ENCODE measurements at places on chromosomes 3 and 15.

GRCh38 chr3:107884719-107885460 is 205.9 kb downstream of the CD47 start:
- no peak for DNase-seq

GRCh38 chr3:156359368-156359767 is 195.5 kb downstream of the SSR3 start:
- DNase-seq: no peak

GRCh38 chr3:184552296-184552695 is 9.3 kb upstream of the EPHB3 start:
- no peak for DNase-seq

DNA sequence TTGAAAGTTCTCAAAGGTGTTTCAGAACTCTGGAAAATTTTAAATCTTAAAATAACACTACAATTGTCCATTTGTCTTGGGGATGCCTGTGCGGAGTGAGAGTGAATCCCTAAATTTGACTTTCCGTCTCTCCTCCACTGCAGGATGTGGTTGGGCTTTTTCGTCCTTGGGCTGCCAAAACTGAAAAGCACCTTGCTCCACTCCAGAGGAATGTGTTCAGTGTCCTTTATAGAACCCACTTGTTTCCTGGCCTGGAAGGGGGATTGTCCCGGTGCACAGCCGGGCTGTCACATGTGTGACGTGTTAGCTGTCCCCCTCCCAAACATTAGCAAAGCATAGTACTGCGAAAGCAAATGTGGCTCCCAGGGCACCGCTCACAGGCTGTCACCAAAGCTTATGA is 69.6 kb upstream of the ATP10A start:
- no peak for DNase-seq

GRCh38 chr3:12135029-12135657 is 23.6 kb downstream of the TIMP4 start:
- DNase-seq: peak; percentile 75

- DNase-seq: no peak
Measured at GRCh38 chr3:145648396-145648795, 512.6 kb downstream of the PLOD2 start.

GRCh38 chr15:82165948-82166376 is 96.6 kb downstream of the EFL1 start:
- no peak for DNase-seq

DNA sequence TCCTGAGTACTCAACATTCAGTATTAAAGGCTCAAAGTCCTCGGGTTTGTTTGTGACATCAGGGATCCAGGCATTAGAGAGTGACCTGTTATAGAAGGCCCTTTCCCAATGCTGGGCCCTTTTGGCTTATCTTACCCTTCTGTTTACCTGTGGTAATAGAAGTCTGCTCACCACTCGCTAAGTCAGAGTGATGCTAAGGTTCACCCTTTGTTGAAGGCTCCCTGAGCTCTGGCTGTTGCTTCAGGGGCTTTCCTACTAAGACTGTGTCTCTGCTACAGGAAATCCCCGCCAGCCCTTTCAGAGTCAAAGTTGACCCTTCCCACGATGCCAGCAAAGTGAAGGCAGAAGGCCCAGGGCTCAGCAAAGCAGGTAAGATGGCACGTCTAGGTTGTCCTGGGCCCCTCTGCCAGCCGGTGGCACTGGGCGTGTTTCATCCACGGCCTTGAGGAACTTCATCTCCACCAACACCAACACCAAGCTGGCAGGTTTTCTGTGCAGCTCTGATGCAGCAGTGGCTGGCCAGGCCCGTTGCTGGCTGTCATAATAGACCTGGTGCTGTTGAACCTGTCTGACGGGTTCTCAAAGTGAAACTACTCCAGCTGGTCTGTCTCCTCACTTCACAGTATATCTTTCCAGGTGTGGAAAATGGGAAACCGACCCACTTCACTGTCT is 99.1 kb downstream of the DNASE1L3 start:
- no peak for DNase-seq

- peak; percentile 75 for DNase-seq
Measured at GRCh38 chr3:46214751-46215352, 6.7 kb upstream of the CCR1 start.

- DNase-seq: no peak
Measured at GRCh38 chr3:89847955-89848354, 740.5 kb downstream of the EPHA3 start.

DNA sequence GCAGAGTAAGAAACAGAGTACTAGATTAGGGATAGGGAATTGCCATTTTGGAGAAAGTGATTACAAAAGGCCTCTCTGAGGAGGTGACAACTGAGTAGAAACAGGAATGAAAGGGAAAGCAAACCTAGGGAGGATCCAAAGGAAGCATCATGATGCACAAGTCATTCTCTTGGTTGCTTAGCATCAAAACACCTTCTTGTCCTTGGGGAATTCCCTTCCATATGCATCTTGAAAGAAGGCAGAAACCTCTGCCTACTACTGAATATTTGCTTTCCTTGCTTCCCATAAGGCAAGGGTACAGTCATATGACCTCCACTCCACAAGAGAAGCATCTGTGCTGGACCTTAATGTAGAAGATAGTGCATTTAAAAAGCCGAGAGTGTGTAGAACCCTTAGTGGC is 24.1 kb downstream of the GABPB1 start:
- no peak for DNase-seq

DNA sequence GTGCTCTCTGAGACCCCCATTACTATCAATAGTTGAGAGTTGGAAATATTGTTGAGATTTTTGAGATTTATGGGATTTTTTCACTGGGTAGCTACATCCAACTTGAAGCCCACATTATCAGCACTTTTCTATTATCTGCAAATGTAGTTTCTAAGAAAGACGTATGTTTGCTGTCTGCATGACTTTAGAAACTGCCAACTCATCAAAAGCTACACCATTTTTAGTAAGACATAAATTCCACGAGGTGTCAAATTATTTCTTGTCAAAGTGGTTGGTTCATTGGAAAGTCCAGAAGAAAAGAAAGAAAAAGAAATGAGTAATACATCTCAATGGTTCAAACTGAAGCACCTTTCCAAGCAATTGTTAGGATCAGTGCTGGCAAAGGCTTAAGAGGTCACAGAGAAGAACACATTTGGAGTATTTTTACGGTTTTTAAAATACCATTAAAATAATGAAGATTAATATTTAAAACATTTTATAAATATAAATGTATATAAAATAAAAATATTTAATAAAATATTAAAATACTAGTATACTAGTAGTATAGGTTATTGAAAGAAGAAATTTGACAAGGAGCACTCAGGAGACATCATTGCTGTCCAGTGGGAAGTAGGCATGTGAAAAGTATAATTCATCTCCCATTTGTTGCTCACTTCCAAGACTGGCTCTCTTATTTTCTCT is 463.5 kb downstream of the TAFA4 start:
- no peak for DNase-seq

DNA sequence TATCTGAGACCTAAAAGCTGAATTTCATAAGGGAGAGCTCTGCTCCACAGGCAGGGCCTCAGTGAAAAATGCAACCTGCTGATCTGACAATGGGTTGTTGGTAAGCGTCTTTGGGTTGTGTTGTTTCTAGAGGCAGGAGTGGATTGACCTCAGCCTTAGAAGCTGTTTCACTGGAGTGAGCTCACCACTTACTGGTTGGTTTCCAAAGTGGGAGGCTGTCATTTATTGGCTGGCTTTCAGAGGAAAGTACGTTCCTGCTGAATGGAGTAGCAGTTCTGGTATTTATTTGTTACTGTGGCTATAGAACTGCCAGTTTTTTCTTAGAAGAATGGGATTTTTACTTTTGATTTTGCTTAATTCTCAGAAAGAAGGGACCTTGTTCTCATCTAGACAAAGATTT is 29.3 kb upstream of the COL6A5 start:
- no peak for DNase-seq

DNA sequence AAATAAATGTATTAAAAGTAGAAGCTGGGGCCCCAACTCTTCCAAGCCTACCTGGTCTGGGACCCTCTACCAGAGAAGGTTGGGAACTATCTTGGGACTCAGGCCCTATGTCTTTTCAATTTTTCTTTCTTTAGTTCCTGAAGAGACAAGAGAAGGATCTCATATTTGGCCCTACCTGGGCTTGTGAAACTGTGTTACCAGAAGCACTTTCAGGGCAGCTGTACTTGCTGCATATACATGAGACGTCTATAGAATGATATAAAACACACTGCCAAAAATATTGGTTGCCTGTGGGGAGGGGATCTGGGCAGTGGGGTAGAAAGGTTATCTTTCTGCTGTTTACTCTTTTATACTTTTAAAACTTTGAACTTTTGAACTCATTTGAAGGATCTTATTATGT is 604 bp upstream of the EPB42 start:
- DNase-seq: peak; percentile 78

GRCh38 chr15:67564021-67564967 is 21.8 kb downstream of the MAP2K5 start:
- no peak for DNase-seq

GRCh38 chr3:46010519-46011113 is 15.0 kb upstream of the FYCO1 start:
- no peak for DNase-seq

GRCh38 chr15:88274553-88275460 is 18.3 kb upstream of the NTRK3 start:
- peak; percentile 67 for DNase-seq

DNA sequence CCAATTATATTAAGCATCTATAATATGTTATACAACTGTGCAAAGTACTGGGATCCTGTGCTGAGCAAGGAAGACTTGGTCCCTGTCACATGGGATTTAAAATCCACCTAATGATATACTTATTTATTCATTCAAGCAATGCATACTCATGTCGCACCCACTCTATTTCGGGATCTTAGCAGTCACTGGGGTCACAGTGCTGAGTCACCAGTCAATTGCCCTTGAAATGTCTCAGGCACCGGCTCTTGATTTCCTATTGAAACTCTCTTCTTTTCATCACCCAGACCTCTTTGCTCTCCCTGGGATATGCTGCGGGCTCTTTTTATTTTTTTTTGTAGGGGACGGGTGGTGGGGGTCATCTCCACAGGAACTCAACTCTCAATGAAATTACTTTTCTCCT is 194.5 kb upstream of the GAP43 start:
- DNase-seq: no peak

- no peak for DNase-seq
Measured at GRCh38 chr3:176378789-176379188, 818.5 kb downstream of the TBL1XR1 start.

DNA sequence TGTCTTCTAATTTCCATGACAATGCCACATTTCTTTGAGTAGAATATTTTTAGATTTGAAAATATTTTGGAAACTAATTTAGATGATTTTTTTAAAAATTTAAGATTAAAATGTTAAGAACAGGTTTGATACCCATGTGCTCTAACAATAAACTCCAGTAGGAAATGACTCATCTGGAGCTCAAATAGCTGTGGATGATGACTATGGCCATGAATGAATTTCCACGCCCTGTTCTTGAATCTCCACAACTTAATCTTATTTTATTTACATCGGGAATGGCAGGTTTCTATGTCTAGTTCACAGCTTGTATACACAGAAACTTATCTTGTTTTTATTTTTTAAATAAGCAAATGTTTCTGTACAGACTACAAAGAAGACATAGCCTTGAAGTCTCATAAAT is 726.8 kb downstream of the NAALADL2 start:
- no peak for DNase-seq

DNA sequence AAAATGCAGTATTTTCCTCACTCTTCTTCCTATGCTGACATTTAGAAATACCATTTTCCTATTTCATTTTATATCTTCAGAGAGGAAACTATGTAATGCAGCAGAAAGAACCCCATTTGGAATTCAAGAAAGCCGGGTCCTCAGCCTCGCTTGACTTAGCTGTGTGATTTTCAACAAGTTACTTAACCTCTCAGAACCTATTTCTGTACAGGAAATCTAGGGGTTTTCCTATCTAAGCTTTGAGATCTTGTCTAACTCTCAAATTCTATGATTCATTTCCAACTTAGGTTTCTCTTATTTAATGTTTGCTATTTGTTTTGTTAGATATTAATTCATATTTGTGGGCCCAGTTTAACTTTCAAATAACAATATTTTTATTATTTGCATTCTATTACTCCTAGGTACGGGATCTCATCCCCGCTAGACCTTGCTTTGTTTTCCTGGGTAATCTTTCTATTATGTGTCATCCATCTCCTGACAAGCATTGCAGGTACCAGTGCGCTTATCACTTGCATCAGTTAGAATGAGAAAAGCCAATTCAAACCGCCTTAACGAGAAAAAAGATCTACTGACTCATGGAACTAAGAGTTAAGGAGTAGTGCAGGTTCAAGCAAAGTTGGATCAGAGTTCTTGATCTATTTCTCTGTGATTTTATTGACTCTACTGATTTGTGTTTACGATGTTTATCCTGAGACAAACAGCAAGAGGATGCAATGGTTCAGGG is 70.6 kb upstream of the BHLHE40 start:
- DNase-seq: no peak

GRCh38 chr3:20669184-20669583 is 483.2 kb upstream of the SGO1 start:
- no peak for DNase-seq

DNA sequence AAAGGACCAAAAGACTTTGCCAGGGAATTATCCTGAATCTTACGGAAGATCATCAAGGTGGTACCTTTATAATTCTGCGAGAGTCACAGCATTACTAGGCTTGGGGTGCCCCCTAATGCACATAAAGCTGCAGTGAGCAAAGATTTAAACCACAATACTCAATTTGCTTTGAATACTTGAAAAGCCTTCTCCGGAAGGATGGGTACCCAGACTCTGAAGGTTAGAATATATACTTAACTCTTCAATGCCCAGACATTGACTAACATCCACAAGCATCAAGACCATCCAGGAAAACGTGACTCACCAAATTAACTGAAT is 117.8 kb upstream of the KCNH8 start:
- DNase-seq: no peak

GRCh38 chr15:43931119-43931518 is 104.3 kb downstream of the WDR76 start:
- no peak for DNase-seq

DNA sequence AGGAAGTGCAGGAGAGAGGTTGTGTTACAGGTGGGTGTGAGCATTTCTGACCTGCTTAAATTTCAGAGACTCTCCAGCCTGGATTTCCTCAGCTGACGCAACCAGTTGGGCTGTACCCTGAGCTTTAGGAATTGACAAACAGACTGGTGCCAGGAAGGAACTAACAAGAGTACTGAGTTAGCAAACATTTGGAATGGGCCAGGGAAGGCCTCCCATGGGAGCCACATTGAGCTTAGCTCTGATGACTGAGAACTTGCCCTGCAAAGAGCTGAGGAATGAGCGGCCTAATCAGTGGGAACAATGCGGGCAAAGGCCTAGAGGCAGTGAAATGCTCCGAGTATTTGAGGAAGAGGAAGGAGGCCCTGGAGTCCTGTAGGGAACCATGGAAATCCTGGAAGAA is 254.2 kb downstream of the FEZF2 start:
- DNase-seq: no peak

DNA sequence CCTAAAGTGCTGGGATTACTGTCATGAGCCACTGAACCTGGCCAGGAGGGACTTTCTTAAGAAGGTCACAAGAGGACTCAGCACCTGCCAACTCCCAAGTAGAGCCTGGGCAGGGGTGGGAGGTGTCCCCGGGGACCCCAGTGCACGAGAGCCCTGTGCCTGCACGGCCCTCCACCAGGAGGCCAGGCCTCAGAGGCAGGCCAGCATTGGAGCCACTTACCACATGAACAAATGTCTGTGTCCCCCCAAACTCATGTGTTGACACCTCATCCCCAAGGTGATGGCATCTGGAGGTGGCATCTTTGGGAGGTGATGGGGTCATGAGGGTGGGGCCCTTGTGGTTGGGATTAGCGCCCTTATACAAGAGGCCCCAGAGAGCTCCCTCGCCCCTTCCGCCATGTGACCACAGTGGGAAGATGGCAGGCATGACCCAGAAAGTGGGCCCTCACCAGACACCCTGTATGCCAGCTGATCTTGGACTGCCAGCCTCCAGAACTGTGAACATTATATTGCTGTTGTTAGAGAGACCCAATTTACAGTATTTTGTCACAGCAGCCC is 3.2 kb upstream of the RPUSD3 start:
- peak; percentile 22 for DNase-seq
